AG10803 (cell line): ENCODE measurements at places on chromosomes 16 and 17.

- peak; percentile 61 for DNase-seq
These were observed 23.7 kb downstream of the HELZ start for GRCh38 chr17:67221062-67221998.

DNA sequence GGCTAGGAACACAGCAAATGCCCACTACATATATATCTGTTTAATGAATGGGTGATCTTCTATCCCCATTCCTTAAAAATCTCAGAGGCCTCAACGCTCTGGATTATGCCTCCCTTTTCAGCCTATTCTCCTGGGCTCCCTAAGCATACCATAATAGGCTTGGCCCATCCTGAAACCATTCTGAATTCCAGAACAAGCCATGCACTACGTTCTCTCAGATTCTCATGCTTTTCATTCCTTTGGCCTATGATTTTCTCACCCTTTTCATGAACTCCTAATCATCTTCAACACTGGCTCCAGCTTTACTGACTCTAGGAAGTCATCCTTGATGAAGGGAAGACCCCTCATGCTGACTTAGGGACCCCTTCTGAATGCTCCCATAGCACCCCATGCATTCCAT is 71.1 kb downstream of the RPGRIP1L start:
- DNase-seq: peak; percentile 43

DNA sequence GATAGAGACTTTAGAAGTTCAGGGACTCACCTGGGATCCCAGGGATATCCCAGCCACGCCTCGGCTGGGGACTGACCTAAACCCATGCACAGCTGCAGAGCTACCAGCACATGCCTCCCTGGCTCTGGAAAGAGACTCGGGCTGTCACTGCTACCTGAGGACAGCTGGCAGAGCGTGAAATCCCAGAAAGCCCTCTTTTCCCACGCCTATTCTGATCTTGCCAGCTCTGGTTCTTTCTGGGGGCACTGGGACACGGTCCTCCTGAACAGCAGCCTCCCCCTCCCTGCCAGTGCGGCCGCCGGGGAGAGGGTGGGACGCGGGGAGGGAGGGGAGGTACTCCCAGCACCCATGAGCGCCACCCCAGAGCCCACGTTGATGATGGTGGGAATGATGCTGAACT is 10.8 kb downstream of the P2RX5 start:
- no peak for DNase-seq

DNA sequence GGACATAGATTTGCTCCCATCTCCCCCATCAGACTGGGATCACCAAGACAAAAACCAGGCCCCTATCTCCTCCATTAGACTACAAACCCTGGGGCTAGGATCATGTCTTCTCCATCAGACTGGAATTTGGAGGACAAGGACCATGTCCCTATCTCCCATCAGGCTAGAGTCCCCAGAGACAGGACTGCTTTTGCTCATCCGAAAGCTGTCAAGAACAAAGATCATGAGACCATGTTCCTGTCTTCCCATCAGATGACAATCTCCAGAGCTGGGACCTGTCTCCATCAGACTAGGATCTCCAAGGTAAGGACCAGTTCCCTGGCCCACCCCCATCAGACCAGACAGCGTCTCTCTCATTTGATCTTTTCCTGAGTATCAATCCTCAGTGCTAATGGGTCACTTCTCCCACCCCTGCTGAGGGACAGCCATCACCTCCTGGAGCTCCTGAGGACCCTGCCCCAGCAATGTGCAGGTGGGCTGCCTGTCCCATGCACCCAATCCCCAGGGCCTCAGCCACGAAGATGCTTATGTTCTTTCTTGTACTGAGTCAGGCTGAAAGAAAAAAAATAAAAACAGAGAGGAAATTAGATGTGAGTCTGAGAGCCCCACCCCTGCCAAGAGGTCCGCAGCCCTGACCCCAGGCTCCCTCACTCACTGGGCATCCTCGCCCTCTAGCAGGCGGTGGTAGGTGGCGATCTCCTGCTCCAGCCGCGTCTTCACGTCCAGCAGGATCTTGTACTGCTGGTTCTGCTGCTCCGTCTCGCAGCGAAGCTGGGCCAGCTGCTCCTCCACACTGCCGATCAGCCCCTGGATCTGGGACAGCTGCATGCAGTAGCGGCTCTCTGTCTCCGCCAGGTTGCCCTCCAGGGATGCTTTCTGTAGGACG is 90.3 kb downstream of the GOSR1 start:
- no peak for DNase-seq

GRCh38 chr16:53626811-53627210 is 76.8 kb downstream of the RPGRIP1L start:
- no peak for DNase-seq

GRCh38 chr17:41731836-41732235 is 2.6 kb downstream of the HAP1 start:
- DNase-seq: no peak

GRCh38 chr17:30421592-30421991 is 42.9 kb downstream of the CPD start:
- DNase-seq: peak; percentile 16

DNA sequence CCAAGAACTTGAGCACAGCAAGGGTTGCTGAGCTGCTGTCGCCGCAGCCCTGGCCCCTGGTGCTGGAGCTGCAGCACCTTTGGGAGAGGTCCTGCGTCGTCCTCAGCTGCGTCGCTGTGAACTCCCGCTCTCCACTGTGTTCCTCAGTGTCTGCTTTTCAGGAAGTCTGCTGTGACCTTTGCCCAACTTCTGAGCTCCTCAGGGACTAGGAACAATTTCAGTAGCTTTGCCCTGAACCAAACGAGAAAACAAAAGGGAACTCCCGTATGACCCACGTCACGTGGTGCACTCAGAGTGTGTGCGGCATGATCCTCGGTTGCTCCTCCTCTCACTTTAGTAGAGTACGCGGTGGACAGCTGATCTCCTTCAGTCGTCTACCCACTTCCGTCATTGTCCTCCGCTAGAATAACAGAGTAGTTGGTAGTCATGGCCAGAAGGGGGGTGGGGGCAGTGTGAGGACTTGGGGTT is 44.2 kb downstream of the WDR45B start:
- no peak for DNase-seq

DNA sequence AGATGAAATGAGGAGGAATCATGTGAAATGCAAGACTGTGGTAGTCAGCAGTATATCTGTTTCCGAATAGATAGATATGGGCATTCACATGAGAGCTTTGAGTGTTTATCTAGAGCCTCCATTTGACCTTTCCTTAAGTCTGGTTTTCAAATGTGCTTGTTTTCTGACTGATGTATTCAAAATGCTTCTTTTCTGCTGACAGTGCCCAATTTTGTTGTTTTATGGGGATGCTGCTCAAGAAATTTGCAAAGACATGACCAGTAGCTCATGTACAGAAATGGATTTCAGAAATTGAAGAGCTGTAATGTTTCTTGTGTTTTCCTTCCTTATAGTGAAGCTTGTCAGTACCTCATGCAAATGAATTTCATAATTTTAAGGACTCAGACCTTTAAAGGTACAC is 903.4 kb upstream of the CDH8 start:
- no peak for DNase-seq

GRCh38 chr17:12568358-12569251 is 97.1 kb upstream of the MYOCD start:
- no peak for DNase-seq

DNA sequence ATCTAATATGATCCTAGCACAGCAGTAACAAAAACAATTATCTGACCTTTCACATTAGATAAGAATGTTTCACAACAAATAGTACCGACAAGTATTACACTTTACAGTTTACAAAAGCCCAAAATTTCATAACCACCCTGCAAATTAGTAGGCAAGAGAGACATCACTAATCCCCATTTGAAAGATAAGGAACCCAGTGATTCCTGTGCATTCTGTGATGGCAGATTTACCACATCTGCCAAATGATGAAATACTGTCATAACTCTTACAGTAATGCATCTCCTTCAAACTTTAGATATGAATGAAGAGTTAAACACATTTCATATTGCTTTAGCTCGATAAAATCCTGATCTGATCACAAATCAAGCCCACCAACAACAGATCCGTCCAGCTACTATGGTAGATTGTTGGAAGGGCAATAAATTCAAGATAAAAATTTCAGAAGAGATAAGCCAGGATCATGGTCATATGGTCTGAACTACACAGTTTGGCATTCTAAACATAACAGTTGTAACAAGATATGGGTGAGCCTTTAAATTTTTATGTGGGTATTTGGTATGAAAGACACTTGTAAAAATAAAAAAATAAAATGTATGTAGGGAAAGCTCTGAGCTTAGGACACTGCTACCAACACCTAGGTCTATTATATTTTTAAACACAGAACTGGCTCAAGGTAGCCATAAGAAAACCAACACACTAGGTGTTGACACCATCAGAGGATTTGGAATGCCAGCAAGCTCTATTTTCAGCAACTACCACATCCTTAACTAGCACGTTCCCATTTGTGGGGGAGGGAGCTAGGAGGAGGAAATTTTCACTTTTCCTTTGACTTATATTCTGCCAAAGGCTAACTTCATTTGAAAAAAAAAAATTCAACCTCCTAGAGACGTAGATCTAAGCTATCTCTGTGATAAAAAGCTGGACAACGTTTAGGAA is 9.3 kb downstream of the YWHAE start:
- DNase-seq: no peak

GRCh38 chr16:67888331-67888730 is 3.6 kb downstream of the NRN1L start:
- no peak for DNase-seq
